Stimulated activated CD4-positive, alpha-beta T cell treated with anti-CD3 and anti-CD28 coated beads, TNF-alpha, amount 100 ng/mL, for 4 hours (primary cell): ENCODE measurements at places on chromosomes 6 and 20.

DNA sequence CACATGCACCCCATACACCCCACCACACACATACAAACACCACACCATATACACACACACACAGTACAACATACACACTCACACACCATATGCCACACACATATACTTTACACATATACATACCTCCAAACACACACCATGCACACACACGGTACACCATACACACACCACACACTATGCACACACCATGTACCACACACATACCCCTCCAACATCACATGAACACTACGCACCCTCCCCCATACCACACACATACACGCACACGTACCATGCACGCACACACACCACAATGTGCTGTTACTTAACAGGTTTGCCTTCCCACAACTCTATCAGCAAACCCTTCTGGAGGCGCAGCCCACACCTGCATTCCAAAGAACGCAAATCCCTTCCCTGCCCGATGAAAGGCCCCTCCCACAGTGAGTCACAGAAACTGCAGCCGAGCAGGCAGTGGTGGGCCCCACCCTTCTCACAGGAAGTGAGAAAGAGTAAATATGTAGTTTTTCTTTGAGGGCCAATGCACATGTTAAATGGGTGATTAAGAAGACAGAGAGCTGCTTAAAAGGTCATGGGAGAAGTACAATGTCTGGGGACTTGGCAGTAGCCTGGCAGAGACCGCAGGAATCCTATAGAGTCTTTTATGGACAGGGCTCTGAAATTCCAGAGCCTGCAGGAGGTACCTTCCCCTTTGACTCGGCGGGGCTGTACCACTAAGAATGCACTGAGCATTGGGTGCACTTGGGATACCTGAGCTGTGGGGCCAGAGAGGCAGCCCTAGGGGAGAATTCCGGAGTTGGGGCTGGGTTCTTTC, 34.1 kb upstream of the EZR start:
- DNase-seq, result peak; percentile 78

- no peak for DNase-seq
Observed at GRCh38 chr6:99091985-99092384, 144.2 kb upstream of the FBXL4 start.

GRCh38 chr6:34177181-34177591, 31.3 kb upstream of the GRM4 start:
- DNase-seq, result no peak

DNA sequence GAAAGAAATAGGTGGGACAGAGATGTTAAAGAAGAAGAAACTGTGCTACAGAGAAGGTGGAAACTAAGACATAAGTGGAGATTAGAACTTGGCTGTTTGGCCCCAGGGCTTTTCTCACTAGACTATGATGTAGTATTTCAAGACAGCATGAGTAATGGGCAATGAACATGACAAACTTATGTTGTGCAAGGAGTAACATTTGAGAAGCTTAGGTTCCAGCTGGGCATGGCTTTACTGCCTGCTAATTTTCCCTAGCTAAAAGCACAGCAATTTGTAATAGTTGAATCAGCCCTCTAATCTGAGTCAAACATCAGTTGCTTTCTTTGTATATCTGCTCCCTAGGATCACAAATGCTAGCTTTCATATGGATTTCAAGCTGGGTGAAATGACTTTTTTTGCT, 294.3 kb upstream of the BMP2 start:
- DNase-seq, result no peak

DNA sequence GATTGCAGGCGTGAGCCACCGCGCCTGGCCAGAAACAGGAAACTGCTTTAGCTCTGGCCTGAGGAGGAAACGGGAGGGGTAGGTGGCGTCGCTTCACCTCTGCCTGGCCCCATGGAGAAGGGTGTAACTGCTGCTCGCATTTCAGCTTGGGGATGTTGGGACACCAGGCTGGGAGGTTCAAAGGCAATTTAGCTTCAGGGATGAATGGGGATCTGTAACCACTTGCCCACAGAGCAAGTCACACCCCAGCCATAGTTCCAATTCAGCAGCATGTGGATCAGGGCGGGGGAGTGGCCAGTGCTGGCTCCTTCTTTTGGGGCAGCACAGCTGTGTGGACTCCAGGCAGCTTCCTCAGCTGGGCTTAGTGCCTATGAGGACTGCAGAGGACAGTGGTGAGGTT, 34.8 kb upstream of the NUP153 start:
- DNase-seq, result no peak

DNA sequence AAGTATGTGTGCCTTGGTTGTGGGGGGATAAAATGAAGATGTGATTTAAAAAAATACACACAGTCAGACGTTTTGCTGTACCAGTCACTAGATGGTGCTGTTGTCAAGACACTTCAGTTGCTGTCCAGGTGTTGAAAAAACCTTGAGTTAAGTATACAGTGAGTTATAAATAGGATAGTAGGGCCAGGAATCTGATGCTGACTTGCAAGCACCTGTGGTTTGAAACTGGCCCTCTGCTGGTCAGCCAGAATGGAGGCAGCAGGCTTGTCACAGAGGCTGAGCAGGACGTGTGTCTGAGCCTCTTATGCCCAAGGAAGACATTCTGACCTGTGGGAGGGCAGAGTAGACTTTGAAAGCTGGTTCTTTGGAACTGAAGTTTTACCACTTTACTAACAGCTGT, 27.8 kb downstream of the RNF8 start:
- no peak for DNase-seq

- DNase-seq, result peak; percentile 69
Observed at GRCh38 chr20:43749734-43750294, 23.0 kb upstream of the GTSF1L start.

DNA sequence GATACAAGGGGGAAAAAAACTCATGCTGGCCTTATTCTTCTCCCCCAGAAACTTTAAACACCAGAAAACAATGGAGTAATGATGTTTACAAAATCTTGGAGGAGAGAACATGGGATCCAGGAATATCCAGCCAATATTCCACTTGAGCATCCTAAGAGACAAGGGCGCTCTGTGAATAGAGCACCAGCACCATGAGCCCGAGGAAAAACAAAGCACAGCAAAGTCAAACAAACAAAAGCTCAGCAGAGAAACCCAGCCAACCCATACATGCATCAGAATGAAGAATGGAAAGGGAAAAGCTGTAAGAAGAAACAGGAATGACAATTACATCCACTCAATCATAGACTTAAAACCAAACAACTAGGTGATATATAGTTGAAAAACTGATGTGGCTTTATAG, 4.6 kb upstream of the NAA20 start:
- DNase-seq, result no peak

DNA sequence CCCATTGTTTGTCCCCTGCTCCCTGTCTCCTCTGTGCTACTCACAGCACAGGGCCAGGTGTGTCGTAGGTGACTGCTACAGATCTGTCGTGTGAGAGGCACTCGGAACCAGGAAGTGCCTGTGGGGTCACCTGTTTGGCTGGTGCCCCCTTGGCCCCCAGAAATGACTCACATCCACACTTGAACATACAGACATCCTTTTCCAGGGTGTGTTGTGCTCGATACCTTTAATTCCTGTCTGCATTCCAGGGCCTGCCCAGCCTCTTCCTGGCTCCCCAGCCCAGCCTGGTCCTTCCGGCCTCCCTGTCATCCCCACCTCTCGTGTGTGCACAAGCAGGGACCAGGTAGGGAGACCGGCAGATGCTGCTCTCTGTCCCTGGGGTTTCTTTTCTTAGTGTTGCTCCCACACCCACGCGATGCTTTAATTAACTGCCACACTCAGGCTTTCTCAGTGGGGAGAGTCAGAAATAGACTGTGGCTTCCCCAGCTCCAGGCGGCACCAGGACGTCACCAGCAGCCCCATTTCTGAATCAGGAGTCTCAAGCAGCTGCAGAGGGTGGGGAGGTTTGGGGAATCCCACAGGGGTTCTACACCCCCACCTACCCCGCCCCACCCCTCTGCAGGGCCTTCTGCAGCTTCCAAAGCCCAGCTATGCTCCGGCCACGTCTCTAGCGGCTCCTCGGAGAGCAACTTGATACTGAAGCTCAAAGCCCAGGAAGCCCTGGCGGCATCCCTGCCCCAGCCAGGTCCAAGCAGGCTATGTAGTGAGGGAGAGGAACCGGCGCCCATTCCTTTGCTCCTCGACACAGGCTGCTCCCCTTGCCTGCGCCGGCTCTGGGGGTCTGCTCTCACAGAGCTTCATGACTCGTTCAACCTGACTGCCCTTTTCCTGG, 102.2 kb downstream of the SYCP2 start:
- DNase-seq, result no peak

- DNase-seq, result no peak
Observed at GRCh38 chr6:154805288-154805911, 72.2 kb downstream of the SCAF8 start.

GRCh38 chr20:10218536-10219451, at the start of gene SNAP25:
Gene SNAP25 (plus strand): TSS chr20:10218830. CDS start chr20:10275492, 56,662 bp downstream.
- no peak for DNase-seq
